ENCODE measurements at places on chromosomes 6 and 20.

DNA sequence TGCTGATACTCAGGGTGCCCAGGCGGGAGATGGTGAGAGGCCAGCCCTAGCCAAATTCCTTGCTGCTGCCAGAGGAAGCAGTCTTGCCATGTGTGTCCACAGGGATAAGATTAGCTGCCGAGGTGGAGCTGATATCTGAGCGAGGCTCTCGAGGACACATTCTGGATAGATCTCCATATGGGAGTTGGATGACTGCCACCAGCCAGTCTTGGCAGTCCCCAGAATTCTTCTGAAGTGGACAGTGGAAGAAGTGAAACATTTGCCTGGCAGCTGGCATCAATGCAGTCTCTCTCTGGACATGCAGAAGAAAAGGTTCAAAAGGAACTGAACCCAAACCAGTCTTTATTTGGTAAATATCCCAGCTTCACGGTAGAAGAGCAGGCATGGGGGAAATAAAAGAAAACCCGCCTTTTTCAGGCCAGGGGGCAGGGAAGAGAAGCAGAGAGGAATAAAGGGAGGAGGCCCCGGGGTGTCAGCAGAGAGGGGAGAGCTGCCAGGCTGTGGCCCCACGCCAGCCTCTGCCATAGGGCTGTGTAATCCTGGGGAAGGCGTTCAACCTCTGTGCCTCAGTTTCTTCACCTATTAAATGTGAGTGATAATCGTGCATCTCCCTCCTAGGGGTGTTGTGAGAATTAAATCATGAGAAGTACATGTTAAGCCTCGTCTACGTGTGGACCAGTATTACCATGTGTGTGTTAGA lies 3.7 kb upstream of the FUCA2 start:
- no peak for ATAC-seq

- ATAC-seq = no peak
Observed at GRCh38 chr6:164086076-164086887, 671.8 kb downstream of the QKI start.

- ATAC-seq = no peak
Observed at GRCh38 chr6:166512567-166512966, 73.9 kb downstream of the RAMACL start.

GRCh38 chr20:39935901-39936300 lies 753.1 kb downstream of the MAFB start:
- ATAC-seq = no peak

DNA sequence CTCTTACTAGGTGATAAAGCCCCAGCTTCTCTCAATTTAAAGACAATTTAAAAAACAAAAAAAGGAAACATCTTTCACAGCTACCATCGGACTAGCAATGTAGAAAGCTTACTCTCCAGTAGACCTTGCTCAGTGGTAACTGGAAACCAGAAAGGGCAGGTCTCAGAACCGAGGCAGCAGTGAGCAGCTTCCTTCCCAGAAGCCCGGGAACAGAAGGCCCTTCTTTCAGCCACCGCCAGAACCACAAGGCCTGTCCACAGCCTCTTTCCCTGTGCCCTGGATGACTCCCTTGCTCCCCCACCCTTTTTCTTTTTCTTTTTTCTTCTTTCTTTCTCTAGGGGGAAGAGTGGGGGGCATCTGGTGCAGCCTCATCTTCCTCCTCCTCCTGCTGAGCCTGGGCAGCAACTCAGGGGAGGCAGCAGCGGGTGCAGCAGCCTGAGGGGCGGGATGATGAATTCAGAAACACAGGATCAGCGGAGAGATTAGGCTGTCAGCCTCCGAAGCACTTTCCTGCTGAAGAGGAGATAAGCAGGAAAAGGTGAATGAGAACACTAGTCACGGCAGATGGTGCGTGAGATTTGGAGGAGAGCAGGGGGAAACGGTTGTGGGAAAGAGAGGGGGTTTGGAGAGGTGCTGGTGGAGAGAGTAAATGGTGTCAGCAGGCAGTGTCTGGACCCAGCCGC lies 158.5 kb downstream of the ID4 start:
- ATAC-seq = no peak

GRCh38 chr6:21398741-21399325 lies 194.7 kb upstream of the SOX4 start:
- ATAC-seq = no peak

Data from SK-N-SH treated with all-trans-retinoic acid at 6 μM for 48 hours (cell line).